ENCODE measurements at places on chromosomes 3 and 15.
A peak's percentile ranks its signal among the peaks of the same experiment; 100 is the strongest.

GRCh38 chr15:70101459-70102113 lies 3.9 kb upstream of the TLE3 start:
- DNase-seq, result peak; percentile 91

GRCh38 chr3:32302601-32303398 lies 64.3 kb downstream of the CMTM8 start:
- DNase-seq, result no peak

DNA sequence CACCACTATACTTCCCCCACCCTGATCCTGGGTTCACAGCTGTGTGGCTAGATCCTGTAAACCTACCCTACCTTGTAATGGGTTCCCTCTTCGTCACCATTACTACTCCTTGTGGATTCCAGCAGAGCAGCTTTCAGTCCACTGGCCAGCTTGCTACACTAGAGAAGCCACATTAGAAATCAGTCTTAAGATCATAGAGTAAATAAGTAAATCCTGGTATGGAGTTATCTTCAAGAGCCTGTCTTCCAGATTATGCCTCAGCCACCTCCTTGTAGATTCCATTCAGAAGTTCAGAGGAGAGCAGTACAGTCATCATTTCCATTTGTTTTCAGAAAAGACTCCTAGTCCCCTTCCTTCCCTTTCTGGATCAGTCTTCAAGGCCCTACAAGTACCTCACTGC lies 123.7 kb downstream of the ALDH1A2 start:
- DNase-seq, result no peak

DNA sequence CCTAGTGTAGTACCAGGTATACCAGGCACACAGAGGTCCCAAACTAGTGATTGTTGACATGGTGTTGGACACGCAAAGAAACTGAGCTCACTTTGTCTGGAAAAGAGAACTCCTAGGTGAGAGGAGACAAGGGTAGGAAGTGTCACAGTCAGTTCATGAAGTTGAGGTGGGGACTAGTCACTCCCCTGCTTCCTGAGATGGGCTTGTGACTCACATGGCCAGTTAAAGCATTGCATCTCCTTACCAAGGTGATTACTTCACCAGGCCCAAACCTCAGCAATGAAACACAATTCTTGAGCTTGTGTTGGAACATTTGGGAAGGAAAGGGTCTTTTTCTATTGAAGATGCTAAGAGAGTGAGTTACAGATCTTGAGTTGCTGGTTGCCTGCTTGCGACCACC lies 49.2 kb upstream of the RAD18 start:
- no peak for DNase-seq

DNA sequence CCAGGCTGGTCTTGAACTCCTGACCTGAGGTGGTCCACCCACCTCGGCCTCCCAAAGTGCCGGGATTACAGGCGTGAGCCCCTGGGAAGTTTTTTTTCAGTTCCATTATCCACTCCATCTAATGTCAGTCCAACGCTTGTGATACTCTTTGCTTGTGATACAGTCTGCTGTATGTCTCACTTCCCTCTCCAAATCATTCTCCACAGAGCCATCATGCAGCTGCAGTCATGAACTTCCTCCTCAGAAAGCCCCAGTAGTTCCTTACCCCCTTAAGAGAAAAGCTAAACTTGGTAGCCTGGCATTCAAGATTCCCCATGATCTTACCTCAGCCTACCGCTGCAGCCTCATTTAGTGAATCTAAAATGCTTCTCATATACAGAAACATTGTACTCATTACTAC lies 2.3 kb downstream of the ARPC4 start:
- DNase-seq, result no peak

GRCh38 chr15:75867449-75867848 lies 24.2 kb downstream of the UBE2Q2 start:
- DNase-seq, result no peak

DNA sequence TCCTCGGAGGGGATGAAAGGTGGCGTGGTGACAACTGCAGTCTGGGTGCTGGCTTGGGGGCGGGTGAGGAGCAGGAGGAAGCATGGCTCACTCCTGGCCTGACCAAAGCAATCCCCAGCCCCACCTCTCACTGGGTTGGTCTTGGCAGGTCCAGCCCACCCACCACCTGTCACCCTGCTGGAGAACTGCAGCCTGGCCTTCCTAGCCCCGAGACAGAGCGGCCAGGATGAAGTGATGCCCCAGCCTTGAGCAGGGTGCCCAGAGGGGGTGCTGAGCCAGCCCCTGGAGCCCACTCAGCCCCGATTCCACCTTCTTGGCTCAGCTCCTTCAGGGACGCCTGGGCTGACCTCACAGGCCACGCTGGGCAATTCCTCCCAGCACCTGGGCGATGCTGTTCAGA lies 89.9 kb downstream of the IQSEC1 start:
- no peak for DNase-seq

DNA sequence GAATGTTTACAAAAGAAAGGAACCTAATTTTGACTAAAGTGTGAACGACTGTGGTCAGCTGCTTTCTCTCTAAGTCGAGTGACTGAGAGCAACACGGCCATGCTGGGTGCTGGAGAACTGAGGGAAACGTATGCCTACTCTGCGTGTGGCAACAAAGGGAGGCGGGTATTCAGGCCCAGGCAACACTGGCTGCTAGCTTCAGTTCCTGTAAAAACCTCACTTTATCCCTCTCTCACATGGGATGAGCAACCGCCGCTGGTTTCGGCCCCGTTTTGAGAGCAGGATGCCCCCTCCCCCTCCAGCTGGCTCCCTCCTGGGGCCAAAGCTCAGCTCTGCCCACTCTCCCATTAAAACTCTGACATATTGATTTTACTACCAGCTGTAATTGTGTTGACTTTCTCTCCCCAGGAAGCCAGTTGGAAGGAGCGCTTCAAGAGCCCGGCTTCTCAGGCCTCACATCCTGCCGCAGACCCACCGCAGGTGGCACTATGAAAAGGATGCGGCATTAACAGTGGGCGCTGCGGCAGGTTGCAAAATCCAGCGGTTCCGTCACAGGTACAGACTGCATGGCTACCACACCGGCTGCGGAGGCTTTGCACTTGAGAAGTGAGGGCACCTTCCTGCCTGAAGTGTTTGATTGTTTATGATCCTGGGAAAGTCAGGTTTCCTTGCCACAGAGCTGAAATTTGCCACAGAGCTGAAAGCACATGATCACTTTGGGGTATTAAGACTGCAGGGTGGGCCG lies 12.7 kb downstream of the PLXND1 start:
- no peak for DNase-seq

GRCh38 chr15:80554560-80554959 lies 140.6 kb upstream of the ABHD17C start:
- no peak for DNase-seq

- no peak for DNase-seq
Observed at GRCh38 chr15:70379938-70380883, 282.5 kb upstream of the TLE3 start.

- no peak for DNase-seq
Observed at GRCh38 chr3:8500319-8500988, 1.2 kb upstream of the LMCD1 start.

GRCh38 chr3:69902386-69902785 lies 97.1 kb upstream of the SAMMSON start:
- DNase-seq, result no peak

DNA sequence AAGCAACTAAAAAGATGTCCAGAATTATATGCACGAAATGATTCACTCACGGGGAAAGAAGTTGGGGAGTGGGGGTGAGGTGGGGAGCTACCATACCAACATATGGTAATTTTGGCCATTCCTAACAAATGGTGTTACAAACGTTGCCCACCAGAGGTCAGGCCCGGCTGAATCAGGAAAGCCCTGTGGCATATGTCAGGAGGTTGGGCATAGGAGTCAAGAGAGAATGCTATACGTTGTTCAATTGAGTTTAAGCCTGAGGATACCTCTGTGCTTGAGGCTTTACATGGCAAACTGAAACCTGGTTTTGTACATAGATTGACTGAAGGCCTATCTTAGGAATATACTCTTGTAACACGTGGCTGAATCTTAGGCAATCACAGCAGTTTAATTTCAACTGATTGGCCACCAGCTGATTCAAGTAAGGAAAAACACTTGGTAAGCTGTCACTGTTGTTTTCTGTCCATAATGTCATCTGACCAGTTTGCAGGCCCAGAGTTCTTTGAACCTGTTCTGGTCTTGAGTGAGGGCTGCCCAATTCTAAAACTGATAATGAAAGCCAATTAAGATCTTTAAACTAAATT lies 23.4 kb upstream of the SLC2A2 start:
- DNase-seq, result peak; percentile 53

- DNase-seq, result no peak
Observed at GRCh38 chr3:108086653-108087052, 4.2 kb downstream of the CD47 start.

DNA sequence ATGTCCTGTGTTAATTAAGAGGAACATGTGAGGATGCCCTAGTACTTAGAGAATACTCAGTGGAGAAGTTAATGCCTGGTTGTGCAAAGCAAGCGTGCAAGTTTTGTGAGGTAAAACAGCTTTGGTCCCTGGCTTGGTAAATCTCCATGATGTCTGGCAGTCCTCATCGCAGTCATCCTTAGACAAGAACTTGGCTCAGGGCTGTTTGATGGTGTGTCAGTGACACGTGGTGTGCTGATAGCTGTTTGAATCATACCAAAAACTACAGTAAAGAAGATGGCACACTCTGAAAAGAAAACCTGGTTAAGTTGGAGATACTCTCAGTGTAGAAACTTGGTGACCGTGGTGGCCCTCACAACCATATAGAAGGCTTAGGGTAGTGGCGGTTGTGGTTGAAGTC lies 361.7 kb downstream of the FEZF2 start:
- DNase-seq, result no peak

DNA sequence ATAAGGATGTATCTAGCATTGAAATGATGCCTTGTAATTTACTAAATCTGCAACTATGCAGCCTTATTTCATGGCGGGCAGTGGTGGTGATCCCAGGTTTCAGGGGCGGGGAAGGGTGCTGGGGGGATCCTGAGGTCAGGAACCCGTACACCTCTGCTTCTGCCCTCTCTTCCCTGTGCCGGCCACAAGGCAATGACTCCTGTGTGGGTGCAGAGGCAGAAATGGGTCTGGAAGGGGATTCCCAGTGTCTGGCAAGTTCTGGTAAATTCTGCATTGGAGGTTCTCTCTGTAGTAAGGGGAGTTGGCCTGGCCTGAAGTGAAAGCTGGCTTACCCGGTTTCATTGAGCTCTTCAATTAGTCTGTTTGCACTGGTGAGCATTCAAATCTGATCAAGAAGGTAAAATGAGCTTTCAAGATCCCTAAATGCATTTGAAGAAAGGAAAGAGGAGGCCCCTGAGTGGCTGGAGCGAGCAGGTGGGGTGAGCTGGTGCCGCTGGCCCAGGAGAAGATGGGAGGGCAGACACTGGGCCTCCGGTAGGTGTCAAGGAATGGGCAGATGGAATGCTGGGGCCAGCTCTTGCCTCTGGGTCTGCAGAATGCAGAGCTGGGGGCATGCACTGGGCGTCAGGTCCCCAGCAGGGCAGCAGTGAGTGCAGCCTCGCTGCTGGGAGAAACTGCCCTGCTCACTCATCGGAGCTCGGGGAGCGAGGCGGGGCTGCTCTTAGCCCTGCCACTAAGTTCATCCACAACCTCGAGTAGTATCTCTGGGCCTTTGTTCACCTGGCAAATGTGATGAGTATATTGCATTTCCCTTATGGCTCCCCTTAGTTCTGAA lies 13.7 kb downstream of the NRROS start:
- no peak for DNase-seq

GRCh38 chr3:171680726-171681411 lies 129.4 kb downstream of the PLD1 start:
- peak; percentile 84 for DNase-seq

DNA sequence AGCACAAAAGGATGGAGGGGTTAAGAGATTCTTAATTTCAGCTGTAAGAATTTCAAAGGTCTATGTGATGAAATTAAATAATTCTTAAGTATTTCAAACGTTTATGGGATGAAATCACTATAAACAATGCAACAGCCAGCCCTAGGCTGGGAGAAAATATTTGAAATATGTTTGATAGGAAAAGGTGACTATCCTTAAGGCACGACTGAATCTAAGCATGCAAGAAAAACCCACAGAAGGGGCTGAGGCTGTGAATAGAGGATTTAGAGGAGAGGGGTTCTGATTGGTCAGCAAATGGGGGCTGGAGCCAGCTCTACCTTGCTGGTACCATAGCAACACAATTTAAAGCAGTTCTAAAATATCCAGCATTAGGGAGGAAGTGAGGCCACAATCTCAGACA lies 220.8 kb upstream of the ATP10A start:
- DNase-seq, result no peak

DNA sequence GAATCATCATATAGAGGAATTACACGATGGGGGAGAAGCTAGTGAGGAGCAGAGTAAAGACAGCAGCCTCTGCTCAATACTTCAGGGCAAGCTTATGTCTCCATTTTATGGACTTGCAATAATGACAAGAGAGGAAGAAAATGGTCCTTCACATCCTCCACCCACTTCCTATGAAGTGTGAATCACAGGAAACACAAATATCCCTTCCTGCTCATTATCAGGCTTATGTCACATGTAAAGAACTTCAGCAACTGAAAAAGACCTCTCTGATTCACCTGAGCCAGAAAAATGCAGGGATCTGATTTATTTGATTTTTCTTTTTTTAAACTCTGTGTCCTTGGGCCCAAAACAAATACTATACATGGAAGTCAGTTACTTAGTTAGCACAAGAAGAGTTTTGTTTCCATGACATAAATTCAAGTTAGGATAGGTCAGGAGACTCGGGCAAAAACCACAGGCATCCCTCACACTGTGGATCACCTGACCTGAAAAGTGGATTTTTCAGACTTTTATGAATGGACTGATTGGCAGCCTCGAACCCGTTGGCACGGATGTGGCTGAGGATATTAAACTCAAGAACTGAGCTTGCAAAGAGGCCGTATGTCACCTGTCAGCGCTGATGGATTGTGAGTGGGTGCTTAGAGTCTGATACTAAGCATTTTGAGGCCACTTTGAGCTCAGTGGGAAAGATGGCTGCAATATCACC lies 620.8 kb upstream of the MDFIC2 start:
- no peak for DNase-seq

DNA sequence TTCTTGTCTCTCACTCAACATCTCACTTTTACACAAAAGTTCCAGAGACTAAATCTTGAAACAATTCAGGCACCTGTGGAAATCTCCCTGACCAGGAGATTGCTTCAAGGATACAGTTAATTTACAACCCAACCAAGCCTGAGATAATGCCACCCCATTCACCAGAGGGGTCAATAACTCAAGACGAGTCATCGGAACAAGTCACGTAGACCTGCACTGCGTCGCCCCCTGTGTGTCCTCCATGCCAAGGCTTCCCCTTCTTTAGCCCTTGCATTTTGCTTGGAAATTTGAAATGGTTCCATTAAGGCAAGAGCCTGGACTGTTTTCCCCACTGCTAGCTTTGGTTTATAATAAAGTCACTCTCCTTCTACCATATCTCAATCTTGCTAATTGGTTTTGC lies 129.0 kb upstream of the NEO1 start:
- no peak for DNase-seq

Measured in large intestine (tissue), 12 donors.